ENCODE measurements at places on chromosomes 4 and X.

- DNase-seq, result no peak
These were observed 123.6 kb downstream of the RBM47 start for GRCh38 chr4:40506066-40506465.

- no peak for DNase-seq
These were observed 279.9 kb upstream of the SLIT2 start for GRCh38 chr4:19971829-19972228.

GRCh38 chr4:163611784-163612445, 117.4 kb downstream of the TMA16 start:
- no peak for DNase-seq

DNA sequence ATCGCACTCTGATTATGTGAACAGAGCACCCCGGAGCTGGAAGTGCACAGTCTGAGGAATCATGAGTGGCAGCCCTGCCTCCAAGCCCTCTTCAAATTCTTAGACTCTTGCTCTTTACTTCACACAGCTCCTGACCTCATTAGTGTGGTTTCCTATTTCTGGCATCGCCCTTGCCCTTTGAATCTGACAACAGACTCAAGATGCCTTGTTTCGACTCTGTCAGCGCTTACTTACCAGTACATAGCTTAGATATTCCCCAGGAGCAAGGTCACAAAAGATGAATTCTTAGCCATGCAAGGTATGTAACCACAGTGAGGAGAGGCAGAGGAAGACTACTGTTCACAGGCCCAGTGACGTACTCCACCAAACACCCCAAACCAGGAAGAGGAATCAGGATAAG, 167.2 kb downstream of the KDR start:
- no peak for DNase-seq

GRCh38 chr4:72031868-72032608, at the start of gene NPFFR2:
TSS of gene NPFFR2 (plus strand) at chr4:72032000. CDS start at chr4:72128592, 96,592 bp downstream.
- peak; percentile 15 for DNase-seq

- peak; percentile 12 for DNase-seq
These were observed 5.2 kb downstream of the NLGN4X start for GRCh38 chrX:6223516-6223915.

- DNase-seq, result no peak
These were observed 62.7 kb upstream of the RPS6KA3 start for GRCh38 chrX:20329435-20329834.

GRCh38 chrX:31236231-31236630, 164.4 kb upstream of the FTHL17 start:
- DNase-seq, result no peak

DNA sequence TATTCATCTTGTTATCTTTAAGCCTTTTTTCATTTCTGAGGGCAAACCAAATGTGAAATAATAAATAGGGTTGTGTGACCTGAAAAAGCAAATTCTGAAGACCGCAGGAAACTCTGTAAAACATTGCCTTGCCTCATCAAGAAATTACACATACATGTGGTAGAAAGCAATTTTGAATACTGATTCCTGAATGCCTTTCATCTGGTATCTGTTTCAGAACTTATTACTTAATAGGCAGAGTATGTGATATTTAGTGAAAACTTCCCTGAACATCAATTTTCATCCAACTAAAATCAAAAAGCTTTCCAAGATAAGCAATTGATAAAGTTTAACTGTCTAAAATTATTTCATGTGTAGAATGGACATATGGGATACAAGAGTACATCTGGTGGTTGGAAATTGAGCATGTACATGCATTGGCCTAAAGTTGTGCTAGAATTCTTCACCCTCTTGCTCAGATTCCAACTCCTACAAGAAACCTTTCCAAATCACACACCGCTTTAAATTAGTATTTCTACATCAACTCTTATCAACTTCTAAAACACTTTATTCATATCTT, 606.0 kb upstream of the LCORL start:
- DNase-seq, result no peak

DNA sequence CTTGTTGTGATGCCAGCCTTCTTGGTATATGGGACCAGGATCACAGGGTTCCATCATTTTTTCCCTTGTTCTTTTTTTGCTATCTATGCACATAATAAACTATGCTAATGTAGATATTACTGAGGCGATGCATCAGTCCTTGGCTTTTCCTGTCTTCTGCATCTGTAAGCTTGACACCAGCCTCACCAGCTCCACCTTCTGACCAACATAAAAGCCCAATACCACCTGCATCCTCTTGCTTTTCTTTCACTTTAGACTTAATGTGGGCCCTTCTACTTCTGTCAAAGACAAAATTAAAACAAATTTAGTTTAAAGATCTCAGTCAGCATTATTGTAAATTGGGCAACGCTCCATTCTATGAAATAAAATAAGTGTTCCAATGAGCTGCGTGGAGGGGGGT, 1718.8 kb upstream of the PCDH10 start:
- no peak for DNase-seq

DNA sequence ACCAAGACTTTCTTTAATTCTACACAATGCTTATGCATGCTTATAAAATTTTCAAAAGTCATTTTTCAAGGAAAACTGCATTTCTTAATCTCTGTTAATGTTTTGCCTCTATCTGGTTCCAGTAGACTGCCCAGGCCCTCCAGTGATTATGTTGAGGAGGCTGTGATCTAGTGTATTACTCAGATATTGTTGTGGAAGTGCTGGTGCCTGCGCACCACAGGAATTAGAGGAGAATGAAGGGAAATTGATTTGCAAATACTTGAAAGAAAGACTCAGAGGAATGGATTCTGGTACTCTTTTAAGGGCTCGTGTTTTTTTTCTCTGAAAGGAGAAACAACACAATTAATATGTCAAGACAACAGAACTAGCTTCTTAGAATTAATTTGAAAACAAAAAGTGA, 1015.1 kb downstream of the RPA4 start:
- DNase-seq, result no peak

- no peak for DNase-seq
These were observed 268.9 kb downstream of the ASMT start for GRCh38 chrX:1883772-1884171.

GRCh38 chrX:14505648-14506047, 23.7 kb upstream of the GLRA2 start:
- no peak for DNase-seq

- DNase-seq, result no peak
These were observed 8.2 kb downstream of the WDR1 start for GRCh38 chr4:10108391-10108790.

- DNase-seq, result no peak
These were observed 9.9 kb downstream of the PRMT9 start for GRCh38 chr4:147674073-147674472.

- DNase-seq, result no peak
These were observed 65.4 kb downstream of the APBB2 start for GRCh38 chr4:41148931-41149330.

- DNase-seq, result no peak
These were observed 53.4 kb upstream of the ATP8A1 start for GRCh38 chr4:42710329-42710728.

DNA sequence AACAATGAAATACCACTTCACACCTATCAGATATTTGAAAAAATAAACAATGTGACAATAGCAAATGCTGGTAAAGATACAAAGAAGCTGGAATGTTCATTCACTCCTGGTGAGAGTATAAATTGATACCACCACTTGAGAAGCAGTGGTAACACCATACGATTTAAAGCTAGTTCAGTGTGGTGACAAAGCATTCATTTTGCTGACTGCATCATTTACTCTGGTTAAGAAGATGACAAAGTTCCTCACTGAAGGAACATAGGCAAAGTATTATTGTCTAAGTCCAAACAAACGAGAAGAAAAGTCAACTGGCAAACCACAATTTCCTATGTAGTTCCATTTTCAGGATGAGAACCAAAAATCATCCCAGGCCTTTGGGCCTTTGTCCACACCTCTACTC, 102.5 kb downstream of the GEMIN8 start:
- no peak for DNase-seq

GRCh38 chrX:109440475-109440874, 41.4 kb downstream of the GUCY2F start:
- DNase-seq, result no peak

- DNase-seq, result no peak
These were observed 224.6 kb downstream of the SPRY1 start for GRCh38 chr4:123621072-123621705.

- peak; percentile 74 for DNase-seq
These were observed 191.6 kb upstream of the ANKRD50 start for GRCh38 chr4:124903995-124904722.

GRCh38 chrX:81294101-81294500, 92.2 kb downstream of the SH3BGRL start:
- no peak for DNase-seq

DNA sequence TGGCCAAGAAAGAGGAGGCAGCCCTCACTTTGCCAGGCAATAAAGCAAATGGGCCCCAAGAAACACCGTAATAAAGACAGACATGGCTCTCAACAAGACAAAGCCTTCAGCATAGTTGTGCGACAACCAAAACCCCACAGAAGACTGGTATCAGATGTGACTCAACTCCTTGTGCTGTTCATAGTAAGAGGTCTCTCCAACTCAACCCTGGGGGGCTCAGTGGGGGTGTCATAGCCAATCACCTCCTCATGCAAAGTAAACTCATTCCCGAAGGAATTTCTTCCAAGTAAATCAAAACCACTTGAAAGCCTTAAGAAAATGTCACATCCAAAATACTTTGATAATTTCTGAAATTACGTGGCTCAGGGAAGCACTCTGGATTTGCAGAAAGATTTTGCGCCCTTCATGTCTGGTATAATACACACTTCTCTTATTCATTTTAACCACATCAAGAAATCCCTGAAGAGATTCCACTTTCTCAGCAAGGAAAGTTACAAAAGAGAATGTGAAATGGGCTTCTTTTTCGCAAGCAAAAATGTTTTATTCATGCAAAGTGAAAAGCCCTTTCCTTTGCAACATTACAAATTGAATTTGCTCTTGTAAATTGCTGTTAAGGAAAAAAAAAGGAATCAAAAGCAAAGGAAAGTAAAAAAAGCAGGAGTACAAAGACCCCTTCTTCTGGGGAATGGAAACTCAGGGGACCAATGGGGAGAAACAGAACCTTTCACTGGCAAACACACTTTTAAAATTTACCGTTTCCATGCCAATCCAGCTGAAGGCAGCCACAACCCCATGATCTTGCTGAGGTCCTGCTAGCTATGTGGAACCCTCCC, 137.4 kb downstream of the NSUN7 start:
- no peak for DNase-seq

DNA sequence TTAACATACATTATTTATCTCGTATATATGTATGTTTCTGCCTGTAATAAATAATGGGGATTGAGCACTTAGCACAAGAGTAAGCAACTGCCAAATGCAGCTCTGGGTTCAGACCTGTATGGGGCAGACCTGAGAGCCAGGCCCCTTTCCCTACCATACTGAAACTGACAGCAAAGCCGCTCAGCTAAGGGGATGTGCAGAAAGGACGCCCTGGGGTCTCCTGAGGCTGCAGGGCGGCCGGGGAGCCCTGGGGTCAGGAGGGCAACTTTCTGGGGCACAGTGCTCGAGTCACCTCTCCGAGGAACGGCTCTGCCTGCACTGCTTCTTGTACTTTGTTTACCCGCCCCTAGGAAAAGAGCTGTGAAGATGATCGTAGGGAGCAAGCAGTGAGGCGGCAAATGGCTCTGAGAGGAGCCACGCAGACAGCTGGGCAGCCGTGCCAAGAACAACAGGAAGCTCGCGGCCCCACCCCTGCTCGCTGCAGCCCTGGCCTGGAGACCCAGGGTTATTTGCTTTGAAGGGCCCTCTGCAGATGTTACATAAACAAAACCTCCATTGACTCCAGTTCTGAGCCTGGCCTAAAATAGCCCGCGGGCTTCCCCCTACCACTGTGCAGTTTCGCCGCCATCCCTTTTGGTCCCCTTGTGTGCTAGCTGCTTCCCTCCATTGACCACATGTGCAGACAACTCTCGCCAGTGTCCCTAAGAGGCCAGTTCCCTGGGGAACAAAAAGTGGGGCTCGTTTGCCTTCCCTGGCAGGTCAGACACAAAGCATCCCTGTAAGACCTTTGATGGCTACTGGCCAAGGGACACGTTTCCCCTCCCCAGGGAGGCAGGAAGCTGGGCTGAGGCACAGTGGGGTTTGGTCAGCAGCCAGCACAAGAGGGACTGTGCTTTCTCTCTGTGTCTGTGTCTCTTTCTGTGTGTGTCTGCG, 111.3 kb upstream of the LNX1 start:
- peak; percentile 94 for DNase-seq

DNA sequence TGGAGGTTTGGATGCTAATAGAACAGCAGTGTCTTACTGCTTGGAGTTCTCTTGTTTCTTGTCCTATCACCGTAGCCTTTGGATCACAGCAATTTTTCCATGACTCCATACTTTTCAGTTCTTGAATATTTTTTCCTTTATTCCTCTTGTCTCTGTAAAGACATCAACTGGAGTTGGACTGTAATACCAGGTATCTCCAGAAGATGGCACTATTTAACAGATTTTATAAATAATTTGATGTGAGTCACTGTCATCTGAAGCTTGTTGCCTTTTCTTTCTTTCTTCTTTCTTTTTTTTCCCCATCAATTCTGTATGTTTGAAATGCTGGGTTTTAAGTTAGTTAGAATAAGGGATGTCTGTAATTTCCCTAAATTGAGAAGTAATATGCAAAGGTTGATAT, 24.1 kb downstream of the HPRT1 start:
- DNase-seq, result peak; percentile 27

GRCh38 chr4:121307445-121308327, 73.1 kb downstream of the QRFPR start:
- peak; percentile 0 for DNase-seq

DNA sequence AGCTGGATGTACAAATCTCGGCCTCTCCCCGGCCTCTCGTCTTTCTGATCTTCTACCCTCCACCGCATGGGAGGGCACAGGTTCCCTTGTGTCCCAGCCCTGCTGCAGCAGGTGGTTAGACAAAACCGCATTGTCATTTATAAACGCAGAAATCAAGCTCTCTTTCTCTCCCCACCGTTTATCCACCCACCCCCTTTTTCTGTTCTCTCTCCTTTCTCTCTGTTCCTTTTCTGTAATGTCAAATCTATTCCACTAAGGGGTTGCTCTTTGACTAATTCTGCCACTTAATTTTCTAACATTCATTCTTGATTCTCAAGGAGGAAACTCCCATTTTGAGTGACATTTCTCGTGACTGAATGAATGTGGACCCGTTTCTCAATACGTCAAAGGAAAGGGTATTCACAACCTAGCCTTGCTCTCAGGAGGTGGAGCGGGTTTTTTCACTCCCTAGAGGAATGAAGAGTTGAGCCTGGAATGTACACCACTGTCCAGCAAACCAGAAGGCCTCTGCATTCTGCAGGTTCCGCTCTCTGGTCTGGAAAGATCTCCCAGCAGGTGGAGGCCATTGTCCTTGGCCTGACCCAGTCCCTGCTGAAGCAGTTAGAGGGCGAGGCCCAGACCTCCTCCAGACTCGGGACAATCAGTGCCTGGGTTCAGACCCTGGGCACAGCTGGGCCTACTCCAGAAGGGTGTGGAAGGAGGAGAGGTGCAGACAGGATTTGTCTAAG, 70.9 kb upstream of the ENPP6 start:
- DNase-seq, result peak; percentile 13

GRCh38 chr4:42643685-42644084, 13.2 kb downstream of the ATP8A1 start:
- no peak for DNase-seq
